OCI-LY7 (cell line): ENCODE measurements at places on chromosomes 4 and X. TPM values are rescaled to one million over a fixed set of nuclear protein-coding genes. Genes with fewer than 3 reads are reported as not detected.

FABP2 gene
- not detected in 2 replicates for total RNA-seq

VEGFD gene
- not detected in 2 replicates for total RNA-seq

DNA sequence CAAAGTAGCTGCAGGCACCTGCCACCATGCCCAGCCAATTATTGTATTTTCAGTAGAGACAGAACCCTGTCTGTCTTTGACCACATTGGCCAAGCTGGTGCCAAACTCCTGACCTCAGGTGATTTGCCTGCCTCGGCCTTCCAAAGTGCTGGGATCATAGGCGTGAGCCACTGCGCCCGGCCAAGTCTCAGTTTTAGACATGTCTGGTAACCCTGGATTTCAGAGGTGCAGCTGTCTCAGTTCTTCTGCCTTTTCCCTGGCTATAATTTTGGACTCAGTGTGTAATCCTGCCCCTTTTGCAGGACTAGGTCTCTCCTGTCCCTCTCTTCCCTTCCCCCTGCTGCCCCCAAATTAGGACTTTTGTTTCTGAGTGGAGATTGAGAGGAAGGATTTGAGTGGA lies 46.6 kb downstream of the FAM193A start:
- no peak for DNase-seq

DNA sequence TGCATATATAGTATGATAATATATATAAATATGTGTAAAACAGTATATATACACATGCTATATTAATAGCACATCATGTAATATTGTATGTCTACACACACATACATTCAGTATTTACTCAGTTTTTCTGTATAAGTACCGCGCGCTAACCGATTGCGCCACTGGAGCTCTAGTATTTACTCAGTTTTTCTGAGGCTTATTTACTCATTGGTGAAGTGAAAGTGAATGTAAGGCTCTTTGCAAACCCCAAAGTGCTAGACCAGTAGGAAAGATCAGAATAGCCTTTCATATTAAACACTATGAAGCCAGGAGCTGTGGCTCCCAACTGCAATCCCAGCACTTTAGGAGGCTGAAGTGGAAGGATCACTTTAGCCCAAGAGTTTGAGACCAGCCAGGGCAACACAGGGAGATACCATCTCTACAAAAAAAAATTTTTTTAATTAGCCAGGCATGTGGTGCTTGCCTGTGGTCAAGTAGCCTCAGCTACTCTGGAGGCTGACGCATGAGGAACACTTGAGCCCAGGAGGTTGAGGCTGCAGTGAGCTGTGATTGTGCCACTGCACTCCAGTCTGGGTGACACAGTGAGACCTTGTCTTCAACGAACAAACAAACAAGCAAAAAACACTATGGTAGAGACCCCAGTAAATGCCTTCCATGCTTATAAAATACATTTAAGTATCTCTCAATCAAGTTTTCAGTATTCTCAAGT lies 125.8 kb downstream of the KIT start:
- DNase-seq: no peak

AFP gene
- not detected in 2 replicates for total RNA-seq

SH2D1A gene
- 0.63 and 0.77 TPM in 2 replicates for total RNA-seq

DNA sequence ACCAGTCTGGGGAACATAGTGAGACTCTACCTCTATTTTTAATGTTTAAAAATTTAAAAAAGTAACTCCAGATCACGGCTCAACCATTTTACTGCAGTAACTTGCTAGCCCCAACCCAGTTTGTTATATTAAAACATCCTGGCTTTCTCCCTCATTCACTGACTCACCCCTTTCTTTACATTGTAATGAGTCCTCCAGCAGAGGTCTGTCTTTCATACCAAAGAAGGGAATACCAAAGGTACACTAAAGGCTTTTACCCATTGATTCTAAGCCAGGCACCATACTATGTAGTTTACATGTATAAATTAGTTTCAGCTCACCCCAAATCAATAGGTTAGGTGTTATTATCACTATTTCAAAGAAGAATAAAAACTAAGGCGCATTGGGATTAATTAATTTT lies 286.9 kb downstream of the PACRGL start:
- DNase-seq: no peak

DNA sequence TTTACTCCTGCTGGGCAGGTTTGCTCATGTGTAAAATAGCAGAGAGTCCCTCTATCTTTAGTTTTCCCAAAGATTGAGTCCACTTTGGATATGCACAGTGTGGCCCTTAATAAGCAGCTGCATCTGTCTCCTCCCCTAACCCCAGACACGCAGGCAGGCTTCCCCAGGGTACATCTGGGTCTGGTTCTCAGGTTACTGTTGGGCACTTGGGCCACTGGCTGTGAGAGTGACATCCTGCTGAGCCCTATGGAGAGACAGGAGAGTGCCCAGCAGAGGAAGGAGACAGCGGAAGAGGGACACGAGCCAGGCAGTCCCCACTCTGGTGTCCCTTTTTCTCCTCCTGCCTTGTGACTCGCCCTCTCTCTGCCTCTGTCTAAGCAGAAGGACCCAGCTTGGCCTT lies 16.0 kb downstream of the XK start:
- DNase-seq: no peak

DNA sequence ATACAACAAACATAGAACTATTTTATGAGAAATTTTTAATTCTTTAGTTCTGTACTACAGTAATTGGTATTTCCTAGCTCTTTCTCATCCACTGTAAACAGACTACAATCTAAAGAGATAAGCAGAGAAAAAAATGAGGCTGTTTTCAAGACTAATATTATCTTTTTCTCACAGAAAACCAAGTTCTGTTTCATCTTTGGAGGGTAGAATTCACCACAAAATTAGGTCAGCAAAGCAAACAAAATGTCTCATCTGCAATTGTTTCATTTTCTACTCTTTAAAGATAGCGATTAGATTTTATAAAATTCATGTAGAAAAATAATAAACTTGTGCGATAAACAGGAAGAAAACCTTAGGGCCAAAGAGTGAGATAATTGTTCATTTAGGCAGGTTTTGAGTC lies 10.8 kb downstream of the APOO start:
- DNase-seq: no peak

DNA sequence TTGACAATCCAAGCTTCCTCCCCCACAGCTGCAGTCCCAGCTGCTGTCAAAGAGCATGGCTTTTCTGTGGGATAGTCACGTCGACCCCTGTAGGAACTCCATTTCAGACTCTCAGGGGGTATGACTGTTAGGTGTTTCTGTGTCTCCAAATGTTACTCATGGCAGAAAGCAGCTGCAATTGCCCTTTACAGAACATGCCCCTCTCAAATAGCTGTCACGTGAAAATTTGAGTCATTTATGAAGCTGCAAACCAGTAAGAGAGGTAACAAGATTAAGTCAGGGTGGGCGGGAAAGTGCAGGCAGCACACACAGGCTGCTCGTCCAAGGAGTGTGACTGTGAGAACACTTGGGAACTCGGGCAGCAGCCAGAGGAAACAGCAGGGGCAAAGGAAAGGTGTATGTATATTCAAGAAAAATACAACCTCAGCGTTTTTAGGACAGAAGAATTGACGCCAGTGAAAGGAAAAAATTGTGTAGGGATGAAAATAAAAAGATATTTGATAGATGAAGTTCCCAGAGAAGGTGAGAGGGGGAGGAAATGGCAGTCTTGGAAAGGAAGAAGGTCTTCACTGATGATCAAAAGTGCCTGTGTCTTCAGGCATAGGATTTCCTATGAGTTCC lies 66.5 kb upstream of the TMEM184C start:
- no peak for DNase-seq

FAM9A gene
- total RNA-seq: not detected in 2 replicates
